ENCODE measurements at places on chromosomes 5 and 9. TPM values are rescaled to one million over a fixed set of nuclear protein-coding genes. Genes with fewer than 3 reads are reported as not detected.

DNA sequence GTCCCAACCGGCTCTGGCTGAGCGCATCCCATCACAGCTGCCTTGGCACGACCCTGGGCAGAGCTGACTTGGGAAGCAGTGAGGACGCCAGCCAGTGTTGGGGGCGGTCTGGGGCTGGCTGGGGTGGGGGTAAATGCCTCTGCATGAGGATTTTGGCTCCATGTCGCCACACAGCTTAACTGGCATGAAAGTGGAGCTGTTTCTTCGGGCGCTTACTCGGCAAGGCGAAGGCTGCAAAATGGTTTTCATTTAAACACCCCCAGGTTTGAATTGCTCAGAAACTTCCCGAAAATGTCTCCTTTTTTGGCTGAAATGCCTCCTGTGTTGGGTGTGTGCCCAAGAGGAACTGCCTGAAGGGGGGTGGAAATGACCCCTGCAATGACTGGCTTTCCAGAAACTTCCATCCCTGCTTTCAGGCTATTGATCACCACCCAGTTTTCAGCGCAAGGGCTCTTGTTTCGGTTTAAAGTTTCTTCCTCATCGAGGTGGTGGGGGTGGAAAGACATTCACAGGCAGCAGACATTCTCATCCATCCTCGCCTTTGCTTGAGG is 38.3 kb downstream of the PTGES start:
- H3K27me3 ChIP-seq: peaks cover 17% of the 10 kb centered on the region
- no peak overlapping the region for H3K4me3 ChIP-seq
- H3K4me1 ChIP-seq: no peaks in the 10 kb centered on the region
- DNase-seq: no peak

GRCh38 chr5:136892000-136892399 is 526.7 kb upstream of the TRPC7 start:
- H3K36me3 ChIP-seq: no peaks in the 10 kb centered on the region
- peaks cover 5% of the 10 kb centered on the region for H3K4me1 ChIP-seq
- peaks cover 52% of the 10 kb centered on the region for H3K27me3 ChIP-seq
- no peak for DNase-seq
- no peak overlapping the region for H3K4me3 ChIP-seq

- no peak overlapping the region for H3K27ac ChIP-seq
- H3K4me1 ChIP-seq: no peaks in the 10 kb centered on the region
- H3K36me3 ChIP-seq: no peaks in the 10 kb centered on the region
- peak; percentile 4 for DNase-seq
- H3K4me3 ChIP-seq: no peak overlapping the region
These were observed 521.0 kb upstream of the CHD1 start for GRCh38 chr5:99449786-99450185.

DNA sequence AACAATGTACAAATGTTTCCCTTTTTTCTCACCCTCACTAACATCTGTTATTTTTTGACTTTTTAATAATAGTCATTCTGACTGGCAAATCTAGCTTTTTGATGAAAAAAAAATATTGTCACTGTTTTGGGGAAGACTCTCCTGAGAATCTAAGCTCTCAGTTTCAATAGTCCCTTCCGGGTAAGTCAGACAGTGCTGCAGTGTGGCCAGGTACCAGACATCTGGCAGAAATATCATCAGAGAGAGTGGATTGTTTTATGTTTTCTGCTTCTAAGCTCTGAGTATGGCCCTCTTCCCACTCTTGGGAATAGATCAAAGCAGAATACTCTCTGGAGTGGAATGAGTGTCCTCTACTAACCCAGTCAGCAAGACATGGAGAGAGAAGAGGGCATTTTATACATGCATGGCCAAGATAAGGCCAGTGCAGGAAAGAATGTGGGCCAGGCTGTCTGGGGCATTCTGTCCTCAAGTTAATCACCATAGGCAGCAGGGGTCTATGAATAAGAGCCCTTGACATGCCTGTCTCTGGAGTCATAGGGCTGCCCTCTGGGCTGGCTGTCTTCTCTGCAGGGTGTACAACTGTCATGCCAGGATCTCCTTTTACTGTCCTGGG is 38.5 kb upstream of the OR2S2 start:
- H3K4me1 ChIP-seq: no peaks in the 10 kb centered on the region
- no peak overlapping the region for H3K4me3 ChIP-seq
- no peaks in the 10 kb centered on the region for H3K36me3 ChIP-seq
- no peak overlapping the region for H3K27ac ChIP-seq
- H3K27me3 ChIP-seq: peaks cover 49% of the 10 kb centered on the region
- DNase-seq: peak; percentile 35

GRCh38 chr5:53029608-53030007 is 40.5 kb downstream of the ITGA2 start:
- DNase-seq: no peak
- peaks cover 43% of the 10 kb centered on the region for H3K4me1 ChIP-seq
- H3K27ac ChIP-seq: peak overlapping the region; percentile 71

DNA sequence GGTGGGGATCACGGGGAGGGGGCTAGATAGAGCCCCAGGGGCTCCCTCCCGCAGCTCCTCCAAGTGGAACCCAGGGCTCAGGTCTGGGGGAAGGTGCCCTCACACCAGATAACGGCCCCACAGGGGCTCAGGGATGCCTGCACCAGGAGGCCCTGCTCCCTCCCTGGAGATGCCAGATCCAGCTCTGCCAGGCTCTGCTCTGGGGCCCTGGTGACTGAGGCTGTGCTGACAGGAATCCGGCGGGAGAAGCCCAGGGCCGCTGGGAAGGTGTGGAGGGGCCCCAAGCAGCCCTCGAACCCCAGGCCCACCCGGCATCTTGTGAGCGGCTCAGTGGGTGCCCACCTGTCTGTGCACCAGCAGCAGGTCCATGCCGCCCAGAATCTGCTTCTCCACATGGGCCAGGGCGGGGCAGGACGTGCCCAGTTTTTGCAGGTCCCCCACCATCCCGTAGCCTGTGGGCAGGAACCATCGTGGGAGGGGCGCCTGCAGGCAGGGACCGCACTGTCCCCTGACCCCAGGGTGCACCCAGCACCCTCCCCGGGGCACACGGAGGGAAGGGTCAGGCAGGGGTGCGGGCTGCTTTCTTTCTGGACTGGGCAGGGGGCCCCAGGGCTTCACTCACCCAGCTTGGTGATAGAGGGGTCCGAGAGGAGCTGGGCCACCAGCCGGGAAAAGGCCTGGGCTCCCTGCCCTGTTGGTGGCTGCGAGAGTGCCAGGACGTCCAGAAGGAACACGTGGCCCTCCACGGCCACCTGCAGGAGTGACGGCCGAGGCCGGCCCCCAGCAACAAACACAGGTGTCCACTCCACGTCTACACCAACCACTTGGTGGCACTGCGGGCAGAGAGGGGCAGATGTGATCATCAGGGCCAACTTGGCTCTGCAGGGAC is 48.9 kb upstream of the NRARP start:
- H3K4me3 ChIP-seq: no peak overlapping the region
- no peak for DNase-seq
- peaks cover 8% of the 10 kb centered on the region for H3K36me3 ChIP-seq
- no peaks in the 10 kb centered on the region for H3K4me1 ChIP-seq
- H3K27me3 ChIP-seq: no peaks in the 10 kb centered on the region

DNA sequence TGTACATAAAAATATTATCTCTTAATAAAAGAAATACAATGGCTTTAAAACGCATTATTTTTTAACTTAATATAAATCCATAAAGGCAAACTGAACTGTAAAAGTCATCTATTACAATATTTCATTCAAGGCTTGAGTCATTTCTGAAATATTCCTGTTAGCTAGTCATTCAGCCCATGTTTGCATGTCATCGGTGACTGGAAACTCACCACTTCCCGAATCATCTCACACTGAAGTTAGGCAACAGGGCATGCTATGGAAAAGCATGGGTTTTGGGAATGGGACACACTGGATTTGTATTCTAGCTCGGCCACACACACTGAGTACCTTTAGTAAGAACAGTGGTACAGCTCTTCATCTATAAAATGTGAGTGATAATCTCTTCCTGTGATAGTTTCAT is 691.1 kb upstream of the C9orf72 start:
- DNase-seq: peak; percentile 66
- no peak overlapping the region for H3K27ac ChIP-seq
- peaks cover 6% of the 10 kb centered on the region for H3K27me3 ChIP-seq
- no peak overlapping the region for H3K4me3 ChIP-seq
- no peaks in the 10 kb centered on the region for H3K4me1 ChIP-seq

- no peak for DNase-seq
- no peak overlapping the region for H3K27ac ChIP-seq
- H3K4me3 ChIP-seq: no peak overlapping the region
- peaks cover 77% of the 10 kb centered on the region for H3K27me3 ChIP-seq
- no peaks in the 10 kb centered on the region for H3K36me3 ChIP-seq
These were observed 275.6 kb upstream of the SLC30A5 start for GRCh38 chr5:68818057-68818695.

- H3K4me1 ChIP-seq: peaks cover 48% of the 10 kb centered on the region
- no peak overlapping the region for H3K4me3 ChIP-seq
- peak overlapping the region; percentile 92 for H3K27ac ChIP-seq
- DNase-seq: no peak
These were observed 129.3 kb downstream of the EFNA5 start for GRCh38 chr5:107541400-107541799.

DNA sequence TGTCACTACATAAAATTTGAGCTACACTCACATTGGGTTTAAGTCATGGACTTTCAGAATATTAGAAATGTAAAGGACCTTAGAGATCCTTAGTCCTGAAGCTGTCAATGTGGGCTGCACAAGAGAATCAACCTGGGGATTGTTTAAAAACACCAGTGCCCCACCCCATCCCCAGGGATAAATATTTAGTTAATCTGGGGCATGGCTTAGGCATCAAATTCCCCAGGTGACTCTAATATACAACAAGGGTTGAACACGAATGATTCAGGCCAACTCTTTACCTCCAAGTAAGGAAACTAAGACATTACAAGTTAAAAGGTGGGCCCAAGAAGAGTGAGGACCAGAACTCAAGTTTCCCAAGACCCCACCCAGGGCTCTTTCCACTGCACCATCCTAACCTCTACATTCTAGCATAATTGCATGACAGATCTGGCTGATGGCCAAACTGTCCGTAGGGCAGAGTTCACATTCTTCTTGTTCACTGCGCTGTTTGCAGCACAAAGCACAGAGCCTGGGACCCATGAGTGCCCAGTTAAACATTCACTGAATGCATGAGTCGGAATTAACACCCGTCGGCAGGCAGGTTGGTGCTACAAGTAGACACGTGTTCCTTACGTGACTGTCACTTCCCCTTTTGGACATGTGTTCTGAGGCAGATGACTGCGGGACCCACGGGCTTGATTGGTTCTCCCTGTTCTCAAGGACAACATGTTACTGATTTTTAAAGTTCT is 25.2 kb downstream of the CYFIP2 start:
- no peak overlapping the region for H3K27ac ChIP-seq
- no peaks in the 10 kb centered on the region for H3K27me3 ChIP-seq
- H3K36me3 ChIP-seq: peaks cover 17% of the 10 kb centered on the region
- H3K4me3 ChIP-seq: no peak overlapping the region
- H3K4me1 ChIP-seq: peaks cover 15% of the 10 kb centered on the region

DNA sequence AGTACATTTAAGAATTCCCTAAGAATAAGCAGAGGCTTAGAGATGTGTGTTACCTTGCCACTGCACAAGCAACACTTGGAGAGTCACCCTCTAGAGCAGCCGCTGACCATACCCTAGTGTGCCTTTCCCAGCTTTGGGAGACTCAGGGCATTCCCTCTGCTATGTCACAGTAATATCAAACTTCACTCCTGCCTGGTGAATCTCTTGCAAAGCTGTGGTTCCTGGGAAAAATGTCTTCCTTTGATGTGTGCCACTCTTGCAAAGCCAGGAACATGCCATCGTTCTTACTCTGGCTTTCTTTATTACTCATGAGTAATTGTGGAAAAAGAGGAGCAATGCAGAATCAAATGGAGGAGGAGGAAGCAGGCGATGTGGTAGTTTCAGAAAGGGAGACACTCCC is 173.2 kb downstream of the CCDC192 start:
- H3K36me3 ChIP-seq: peaks cover 6% of the 10 kb centered on the region
- H3K27me3 ChIP-seq: no peaks in the 10 kb centered on the region
- peaks cover 15% of the 10 kb centered on the region for H3K4me1 ChIP-seq
- no peak overlapping the region for H3K4me3 ChIP-seq
- DNase-seq: no peak
- no peak overlapping the region for H3K27ac ChIP-seq

DNA sequence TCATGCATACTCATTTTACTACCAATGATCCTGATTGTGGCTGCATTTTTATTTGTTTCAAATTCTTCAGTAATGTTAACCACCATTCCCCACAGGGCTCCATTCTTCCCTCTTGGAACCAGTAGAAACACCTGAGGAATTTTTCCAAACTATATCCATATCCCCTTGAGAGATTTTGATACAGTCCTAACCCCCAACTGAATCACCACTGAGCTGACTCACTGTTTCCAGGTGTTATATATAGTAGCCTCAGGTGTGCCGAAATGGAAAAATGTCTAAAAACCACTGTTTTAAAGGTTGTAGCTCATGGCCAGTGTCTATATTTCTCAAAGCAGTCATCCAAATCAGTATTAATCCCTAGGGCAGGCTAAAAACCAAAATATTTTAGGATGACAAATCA is 85.2 kb downstream of the MRPS27 start:
- no peak for DNase-seq
- H3K27me3 ChIP-seq: no peaks in the 10 kb centered on the region
- peaks cover 25% of the 10 kb centered on the region for H3K36me3 ChIP-seq
- H3K4me1 ChIP-seq: peaks cover 23% of the 10 kb centered on the region

GRCh38 chr9:134852906-134853654 is 27.5 kb upstream of the FCN2 start:
- H3K4me1 ChIP-seq: peaks cover under 1% of the 10 kb centered on the region
- H3K4me3 ChIP-seq: no peak overlapping the region
- H3K36me3 ChIP-seq: no peaks in the 10 kb centered on the region
- DNase-seq: no peak

- no peaks in the 10 kb centered on the region for H3K27me3 ChIP-seq
- no peak overlapping the region for H3K4me3 ChIP-seq
- peaks cover 34% of the 10 kb centered on the region for H3K4me1 ChIP-seq
- H3K27ac ChIP-seq: no peak overlapping the region
- peaks cover 49% of the 10 kb centered on the region for H3K36me3 ChIP-seq
These were observed 97.6 kb downstream of the TLE1 start for GRCh38 chr9:81591791-81592190.

- no peaks in the 10 kb centered on the region for H3K27me3 ChIP-seq
- H3K36me3 ChIP-seq: no peaks in the 10 kb centered on the region
- H3K4me3 ChIP-seq: no peak overlapping the region
- no peaks in the 10 kb centered on the region for H3K4me1 ChIP-seq
These were observed 1230.6 kb upstream of the NUDT12 start for GRCh38 chr5:104793031-104793754.

GRCh38 chr5:81019748-81020147 is 59.6 kb downstream of the RASGRF2 start:
- peaks cover 18% of the 10 kb centered on the region for H3K4me1 ChIP-seq
- no peaks in the 10 kb centered on the region for H3K36me3 ChIP-seq
- DNase-seq: no peak
- no peak overlapping the region for H3K4me3 ChIP-seq
- H3K27me3 ChIP-seq: peaks cover 30% of the 10 kb centered on the region
- H3K27ac ChIP-seq: no peak overlapping the region

- H3K36me3 ChIP-seq: peaks cover 6% of the 10 kb centered on the region
- H3K4me1 ChIP-seq: peaks cover 36% of the 10 kb centered on the region
- no peaks in the 10 kb centered on the region for H3K27me3 ChIP-seq
- DNase-seq: peak; percentile 92
- H3K4me3 ChIP-seq: no peak overlapping the region
These were observed 20.0 kb upstream of the GRPEL2 start for GRCh38 chr5:149325166-149325735.

Gene ERAP2
- 2.5 TPM for total RNA-seq

Gene CDKN2B-AS1
- total RNA-seq: not detected

Gene PCDHB8
- not detected for total RNA-seq

Gene SARDH
- total RNA-seq: not detected

Gene IRX2
- total RNA-seq: 35.4 TPM

Gene TRIM36
- 4.9 TPM for total RNA-seq

Gene KIF24
- 3.3 TPM for total RNA-seq
